ENCODE measurements at places on chromosomes 11 and 22.

DNA sequence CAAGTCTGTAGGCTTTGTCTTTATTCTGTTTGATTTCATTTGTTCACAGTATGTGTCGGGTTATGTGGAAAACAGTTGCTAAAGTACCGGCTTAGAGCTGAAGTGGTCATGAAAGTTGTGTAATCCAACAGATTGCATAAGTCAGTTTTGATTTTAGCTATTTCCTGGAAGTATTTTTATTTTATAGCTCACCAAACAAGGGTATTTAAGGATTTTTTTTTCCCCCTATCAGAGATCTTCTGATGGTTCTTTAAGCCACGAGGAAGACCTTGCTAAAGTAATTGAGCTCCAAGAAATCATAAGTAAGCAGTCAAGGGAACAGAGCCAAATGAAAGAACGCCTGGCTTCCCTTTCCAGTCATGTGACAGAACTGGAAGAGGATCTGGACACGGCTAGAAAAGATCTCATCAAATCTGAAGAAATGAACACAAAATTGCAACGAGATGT, 55.9 kb downstream of the PPFIA1 start:
- no peak for DNase-seq

DNA sequence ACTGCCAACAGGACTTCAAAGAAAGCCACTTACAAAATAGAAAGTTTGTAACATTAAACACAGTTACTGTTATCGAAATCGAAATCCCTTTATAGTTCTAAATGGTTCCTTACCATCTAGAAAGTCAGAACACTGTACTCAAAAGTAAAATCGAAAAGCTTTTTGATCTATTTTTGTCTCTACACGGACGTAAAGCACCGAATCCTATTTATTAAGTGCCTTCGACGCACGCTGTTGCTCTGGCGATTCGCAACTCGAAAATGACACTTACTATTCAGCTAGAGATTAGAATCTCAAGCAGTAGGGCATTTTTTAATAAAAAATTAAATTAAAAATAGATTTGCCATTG, 78.3 kb downstream of the LARGE1 start:
- DNase-seq: no peak

- DNase-seq: no peak
Observed at GRCh38 chr11:61511383-61511782, 2.8 kb downstream of the LRRC10B start.

DNA sequence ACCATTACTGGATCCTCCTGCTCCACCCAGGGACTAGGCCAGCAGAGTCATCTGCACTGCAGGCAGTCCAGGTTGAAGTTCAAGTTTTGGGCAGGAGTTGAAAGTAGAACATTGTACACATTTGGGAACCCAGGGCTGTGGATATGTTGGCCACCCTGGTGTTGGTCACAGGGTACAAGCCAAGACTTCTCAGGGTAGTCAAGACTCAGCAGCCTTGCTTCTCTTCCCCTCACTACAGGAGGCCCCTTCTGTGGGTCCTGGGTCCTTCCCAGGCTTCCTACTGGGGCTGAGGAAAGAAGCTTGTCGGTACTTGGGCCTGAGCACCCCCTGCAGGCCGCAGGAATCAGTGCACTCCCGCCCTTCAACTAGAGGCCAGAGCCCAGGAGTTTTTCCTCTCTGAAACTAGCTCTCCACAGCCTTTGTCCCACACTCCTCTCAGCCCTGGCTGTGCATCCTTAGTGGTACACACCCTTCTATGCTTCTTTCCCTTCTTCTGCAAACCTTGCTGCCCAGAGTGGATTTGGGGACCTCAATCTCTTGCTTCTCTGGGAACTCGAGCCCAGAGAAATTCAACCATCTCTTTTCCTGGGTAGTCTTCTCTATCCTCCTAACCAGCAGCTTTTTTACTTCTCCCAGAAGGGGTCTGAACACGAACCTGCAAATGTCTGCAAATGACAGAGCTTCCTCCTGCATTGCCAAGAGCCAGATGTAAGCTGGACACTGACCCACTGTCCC, 2.6 kb upstream of the HPX start:
- peak; percentile 29 for DNase-seq

DNA sequence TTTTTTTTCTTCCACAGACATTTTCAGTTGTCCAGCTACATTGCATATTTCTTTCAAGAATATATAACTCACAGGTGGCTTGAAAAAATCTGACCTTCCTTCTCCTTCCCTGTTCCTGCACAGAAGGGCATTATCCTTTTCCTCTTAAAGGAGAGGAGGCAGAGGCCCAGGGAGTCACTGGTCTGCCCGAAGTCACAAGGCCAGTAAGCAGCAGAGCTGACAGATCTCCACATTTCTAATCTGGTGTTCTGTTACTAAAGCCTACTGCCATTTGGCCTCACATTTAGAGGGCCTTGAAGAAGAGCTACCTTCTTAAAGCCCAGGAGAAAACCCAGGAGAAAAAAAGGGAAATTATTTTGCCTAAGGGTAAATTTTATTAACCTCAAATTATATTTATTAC, 12.3 kb downstream of the ENDOD1 start:
- DNase-seq: no peak

GRCh38 chr11:34846467-34846866, 69.7 kb downstream of the APIP start:
- no peak for DNase-seq

GRCh38 chr11:9066433-9066925, 24.9 kb downstream of the SCUBE2 start:
- no peak for DNase-seq

- DNase-seq: no peak
Observed at GRCh38 chr22:27870234-27871191, 48.5 kb downstream of the PITPNB start.

DNA sequence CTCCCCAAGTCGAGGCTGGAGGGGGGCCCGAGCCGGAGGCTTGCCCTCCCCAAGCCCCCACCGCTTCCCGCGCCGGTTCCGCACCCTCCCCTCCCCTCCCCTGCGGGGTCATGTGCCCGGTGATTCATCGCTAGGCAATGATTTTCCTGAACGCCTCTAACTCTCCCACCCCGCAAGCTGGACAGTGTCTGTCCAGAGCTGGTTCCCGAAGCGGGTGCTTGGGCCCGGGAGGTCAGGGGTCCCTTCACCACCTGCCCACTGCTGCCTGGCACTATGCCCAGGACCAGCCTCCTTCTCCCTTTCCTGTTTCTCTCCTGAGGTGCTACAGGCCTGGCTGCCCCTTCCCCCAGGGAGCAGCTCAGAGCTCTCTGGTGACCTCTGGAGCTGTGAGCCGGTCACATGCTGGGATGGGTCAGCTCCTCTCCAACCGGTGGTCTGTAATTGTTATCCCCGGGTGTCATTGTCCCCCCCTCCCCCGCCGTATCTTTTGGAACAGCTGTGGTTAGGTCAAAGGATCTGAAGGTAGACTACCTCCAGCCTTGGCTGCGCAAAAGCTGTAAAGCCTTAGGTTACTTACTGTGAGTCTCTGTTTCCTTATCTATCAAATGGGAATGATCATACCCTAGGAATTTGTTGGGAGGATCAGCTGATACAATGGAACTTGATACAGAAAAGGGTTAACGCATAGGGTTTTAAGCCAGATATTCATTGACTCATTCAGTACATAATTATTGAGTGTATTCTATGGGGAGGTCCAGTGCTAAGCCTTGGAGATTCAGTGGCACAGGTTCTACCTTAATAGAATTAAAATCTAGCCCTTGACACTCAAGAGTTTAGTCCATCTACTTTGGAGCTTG, 753 bp downstream of the STX3 start:
- DNase-seq: peak; percentile 29

GRCh38 chr11:117435326-117435725, 107.7 kb downstream of the CEP164 start:
- no peak for DNase-seq

GRCh38 chr11:9568854-9569587, 4.4 kb upstream of the WEE1 start:
- DNase-seq: no peak

- DNase-seq: no peak
Observed at GRCh38 chr11:105968021-105968697, 53.9 kb downstream of the MSANTD4 start.

DNA sequence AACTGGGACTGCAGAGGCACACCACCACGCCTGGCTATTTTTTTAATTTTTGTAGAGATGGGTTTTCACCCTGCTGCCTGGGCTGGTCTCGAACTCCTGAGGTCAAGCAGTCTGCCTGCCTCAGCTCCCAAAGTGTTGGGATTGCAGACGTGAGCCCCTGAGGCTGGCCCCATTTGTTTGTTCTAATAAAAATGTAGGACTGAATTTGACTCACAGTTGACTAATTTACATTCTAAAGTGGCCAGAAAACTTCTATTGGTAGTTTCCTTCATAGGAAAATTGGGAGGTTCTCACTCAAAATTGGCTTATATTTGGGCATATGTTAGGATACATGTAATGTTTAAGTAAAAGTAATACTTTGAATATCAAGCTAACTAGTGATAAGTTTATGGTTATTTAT, 35.0 kb downstream of the PPFIA1 start:
- no peak for DNase-seq
